ENCODE measurements at places on chromosomes 3 and 15. TPM values are rescaled to one million over a fixed set of nuclear protein-coding genes. Genes with fewer than 3 reads are reported as not detected.

The CCDC54 gene
- not detected for total RNA-seq

The ETV5 gene
- 1.0 TPM for total RNA-seq

The IGSF11 gene
- total RNA-seq, result not detected

The SNAP23 gene
- total RNA-seq, result 48.1 TPM

The TMIE gene
- not detected for total RNA-seq

The UBL7 gene
- 67.7 TPM for total RNA-seq

The SPTBN5 gene
- 0.39 TPM for total RNA-seq

The CFAP100 gene
- not detected for total RNA-seq

DNA sequence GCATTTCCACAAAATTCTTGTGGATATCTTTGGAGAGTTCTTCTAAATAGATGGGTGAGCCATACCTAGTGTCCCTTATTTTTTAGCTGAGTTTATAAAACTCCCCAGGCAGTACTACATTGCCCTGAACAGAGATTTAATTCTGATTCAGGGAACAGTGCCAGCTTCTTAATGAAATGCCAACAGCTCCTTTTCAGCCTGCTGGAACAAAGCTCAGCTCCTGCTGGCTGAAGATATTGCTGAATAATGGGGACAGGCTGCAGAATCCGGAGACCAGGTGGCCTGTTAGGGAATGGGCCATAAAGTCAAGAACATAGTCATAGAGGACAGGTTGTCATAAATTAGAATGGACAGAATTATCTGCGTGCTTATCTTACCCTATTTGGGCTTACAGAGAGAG is 8.9 kb downstream of the HGD start:
- H3K36me3 ChIP-seq, result no peaks in the 10 kb centered on the region
- no peaks in the 10 kb centered on the region for H3K27me3 ChIP-seq
- no peak for DNase-seq
- H3K27ac ChIP-seq, result no peak overlapping the region
- H3K4me1 ChIP-seq, result no peaks in the 10 kb centered on the region

DNA sequence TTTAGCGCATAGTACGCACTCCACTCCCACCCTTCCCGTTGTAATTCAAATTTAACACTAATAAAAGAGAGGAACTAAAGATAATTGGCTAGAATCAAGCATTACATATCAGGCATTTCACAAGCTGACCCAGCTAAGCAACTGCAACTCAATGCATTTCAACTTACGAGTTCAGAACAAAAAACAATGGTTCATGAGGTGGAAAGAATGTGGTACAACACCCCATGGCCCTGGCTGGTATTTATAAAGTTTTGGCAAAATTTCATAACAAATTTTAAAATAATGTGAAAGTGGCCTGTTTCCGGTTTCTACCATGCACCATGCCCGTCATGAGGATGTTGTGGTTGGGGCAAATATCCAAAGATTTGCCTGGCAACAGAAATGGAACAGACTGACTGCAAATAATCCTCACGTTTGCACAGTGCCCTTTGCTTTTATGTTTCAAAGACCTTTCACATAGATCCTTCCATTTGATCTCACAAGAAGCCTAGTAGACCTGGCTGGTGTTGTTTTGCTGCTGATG is 455.3 kb upstream of the NR2F2 start:
- no peak overlapping the region for H3K27ac ChIP-seq
- H3K36me3 ChIP-seq, result no peaks in the 10 kb centered on the region
- H3K4me1 ChIP-seq, result peaks cover 19% of the 10 kb centered on the region
- H3K4me3 ChIP-seq, result no peak overlapping the region
- no peak for DNase-seq
- no peaks in the 10 kb centered on the region for H3K27me3 ChIP-seq

- no peaks in the 10 kb centered on the region for H3K27me3 ChIP-seq
- DNase-seq, result no peak
- H3K4me3 ChIP-seq, result no peak overlapping the region
Measured at GRCh38 chr15:40893019-40893670, 1.1 kb upstream of the VPS18 start.

- H3K4me1 ChIP-seq, result no peaks in the 10 kb centered on the region
- H3K27ac ChIP-seq, result no peak overlapping the region
- peaks cover 6% of the 10 kb centered on the region for H3K36me3 ChIP-seq
- no peak for DNase-seq
- H3K4me3 ChIP-seq, result no peak overlapping the region
Measured at GRCh38 chr3:172397716-172398405, 50.4 kb downstream of the GHSR start.

DNA sequence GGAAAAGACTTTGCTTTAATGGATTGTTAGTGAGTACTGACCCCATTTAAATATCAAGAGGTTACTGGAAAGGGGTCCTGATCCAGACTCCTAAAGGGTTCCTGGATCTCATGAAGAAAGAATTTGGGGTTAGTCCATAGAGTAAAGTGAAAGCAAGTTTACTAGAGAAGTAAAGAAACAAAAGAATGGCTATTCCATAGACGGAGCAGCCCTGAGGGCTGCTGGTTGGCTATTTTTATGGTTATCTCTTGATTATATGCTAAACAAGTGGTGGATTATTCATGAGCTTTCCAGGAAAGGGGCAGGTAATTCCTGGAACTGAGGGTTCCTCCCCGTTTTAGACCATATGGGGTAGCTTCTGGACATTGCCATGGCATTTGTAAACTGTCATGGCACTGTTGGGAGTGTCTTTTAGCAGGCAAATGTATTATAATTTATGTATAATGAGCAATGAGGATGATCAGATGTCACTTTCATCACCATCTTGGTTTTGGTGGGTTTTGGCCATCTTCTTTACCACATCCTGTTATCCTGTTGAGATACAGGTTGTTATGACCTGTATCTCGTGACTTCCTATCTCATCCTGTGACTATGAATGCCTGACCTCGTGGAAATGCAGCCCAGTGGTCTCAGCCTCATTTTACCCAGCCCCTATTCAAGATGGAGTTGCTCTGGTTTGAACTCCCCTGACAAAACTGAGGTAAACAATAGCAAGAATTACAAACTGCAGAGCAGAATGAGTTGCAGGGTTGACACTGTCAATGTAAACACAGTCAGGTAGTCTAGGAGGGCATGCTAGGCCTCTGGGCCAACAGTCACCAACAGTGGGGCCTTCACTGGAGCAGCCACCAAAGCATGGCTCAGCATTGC is 10.3 kb upstream of the GPR160 start:
- no peaks in the 10 kb centered on the region for H3K27me3 ChIP-seq
- no peaks in the 10 kb centered on the region for H3K36me3 ChIP-seq
- H3K4me3 ChIP-seq, result no peak overlapping the region
- DNase-seq, result peak; percentile 34
- H3K4me1 ChIP-seq, result peaks cover 18% of the 10 kb centered on the region

- no peak overlapping the region for H3K4me3 ChIP-seq
- no peaks in the 10 kb centered on the region for H3K4me1 ChIP-seq
Measured at GRCh38 chr15:33985287-33985686, 17.0 kb downstream of the CHRM5 start.

GRCh38 chr15:100781061-100781960 is 98.3 kb upstream of the ALDH1A3 start:
- no peak overlapping the region for H3K4me3 ChIP-seq
- H3K27me3 ChIP-seq, result no peaks in the 10 kb centered on the region
- H3K36me3 ChIP-seq, result no peaks in the 10 kb centered on the region
- H3K4me1 ChIP-seq, result no peaks in the 10 kb centered on the region
- no peak overlapping the region for H3K27ac ChIP-seq

DNA sequence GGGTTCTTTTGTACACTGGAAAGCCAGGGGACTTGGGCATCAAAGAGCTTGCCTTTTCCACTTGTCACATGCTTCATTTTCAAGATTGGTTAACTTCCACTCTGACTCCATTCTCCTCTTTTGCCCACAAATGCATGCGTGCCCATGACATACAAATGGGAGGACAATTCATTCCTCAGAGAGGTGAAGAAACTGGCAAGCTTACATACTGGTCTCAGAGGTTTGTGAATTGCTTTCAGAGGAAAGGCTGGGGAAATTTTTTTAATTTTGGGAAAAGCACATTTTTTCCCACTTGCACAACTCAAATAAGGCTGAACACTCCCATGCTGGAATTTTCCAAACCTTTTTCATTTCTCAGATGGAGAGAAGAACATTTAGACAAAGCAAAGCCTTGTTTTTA is 20.9 kb upstream of the AMOTL2 start:
- no peak overlapping the region for H3K4me3 ChIP-seq
- DNase-seq, result no peak
- no peaks in the 10 kb centered on the region for H3K4me1 ChIP-seq
- peaks cover 4% of the 10 kb centered on the region for H3K27me3 ChIP-seq

DNA sequence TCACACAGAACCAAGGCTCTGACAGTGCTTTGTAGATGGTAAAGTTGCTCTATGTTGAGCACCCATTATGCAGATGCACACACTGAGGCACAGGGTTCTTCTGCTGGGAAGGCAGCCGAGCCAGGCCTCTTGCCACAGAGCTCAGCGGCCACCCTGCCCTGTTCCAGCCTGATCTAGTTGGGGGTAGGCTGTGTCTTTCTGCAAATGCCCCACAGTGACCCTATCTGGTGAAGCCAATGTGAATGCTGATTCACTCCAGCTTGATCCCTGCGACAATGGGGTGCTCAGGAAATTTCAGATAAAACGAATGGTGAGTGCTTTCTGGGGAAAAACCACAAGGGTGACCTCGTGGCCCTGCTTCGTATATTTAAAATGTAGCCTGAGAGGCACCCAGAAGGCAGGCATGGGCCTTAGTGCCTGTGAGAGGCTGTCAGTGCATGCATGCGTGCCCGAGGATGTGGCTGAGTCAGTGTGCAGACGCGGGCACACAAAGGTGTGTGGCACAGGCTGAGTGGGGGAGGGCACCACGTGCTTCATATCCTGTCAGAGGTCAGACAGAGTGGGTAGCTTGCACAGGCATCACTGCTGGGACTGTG is 85.7 kb downstream of the ATP2B2 start:
- no peaks in the 10 kb centered on the region for H3K27me3 ChIP-seq
- H3K4me1 ChIP-seq, result peaks cover 8% of the 10 kb centered on the region
- H3K4me3 ChIP-seq, result no peak overlapping the region
- no peaks in the 10 kb centered on the region for H3K36me3 ChIP-seq

DNA sequence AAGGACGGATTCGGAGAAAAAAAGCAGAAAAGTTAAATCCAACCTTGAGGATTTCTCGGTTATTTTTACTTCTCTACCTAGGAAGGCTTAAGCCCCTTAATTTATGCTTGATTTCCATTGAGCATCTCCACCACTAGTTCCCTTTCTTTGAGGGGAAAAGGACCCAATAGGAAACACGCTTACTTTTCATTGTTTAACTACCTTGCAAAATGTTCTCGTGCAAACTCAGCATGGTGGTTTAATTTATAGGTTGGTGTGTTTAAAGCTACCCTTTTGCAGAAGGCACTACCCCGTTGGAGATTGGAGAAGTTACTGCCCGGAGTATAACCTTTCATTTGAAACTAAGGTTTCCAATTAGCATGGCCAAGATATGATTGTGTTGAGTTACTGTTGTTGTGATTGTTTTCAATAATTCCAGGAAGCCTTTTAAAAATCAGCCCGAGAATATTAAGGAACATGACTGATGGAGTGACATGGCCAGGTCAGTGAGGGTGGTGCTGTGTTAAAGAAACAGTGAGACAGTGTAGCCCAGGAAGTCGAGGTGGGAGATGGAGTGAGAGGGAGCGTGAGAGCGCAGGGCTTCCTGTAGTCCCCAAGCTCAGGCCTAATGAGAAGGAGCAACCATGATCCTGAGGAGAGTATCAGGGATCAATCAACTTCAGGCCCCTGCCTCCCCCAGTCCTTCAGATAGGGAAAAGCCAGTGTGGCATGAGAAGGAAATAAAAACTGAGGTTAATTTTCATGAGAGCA is 76.6 kb downstream of the AQP9 start:
- no peak overlapping the region for H3K4me3 ChIP-seq
- no peak overlapping the region for H3K27ac ChIP-seq
- no peak for DNase-seq
- no peaks in the 10 kb centered on the region for H3K4me1 ChIP-seq
- no peaks in the 10 kb centered on the region for H3K36me3 ChIP-seq

- no peaks in the 10 kb centered on the region for H3K4me1 ChIP-seq
- H3K36me3 ChIP-seq, result peaks cover 12% of the 10 kb centered on the region
- no peak overlapping the region for H3K4me3 ChIP-seq
- H3K27ac ChIP-seq, result no peak overlapping the region
Measured at GRCh38 chr3:113629584-113630421, 66.6 kb downstream of the USF3 start.

GRCh38 chr15:63072023-63072650 is 29.6 kb downstream of the TPM1 start:
- H3K4me3 ChIP-seq, result no peak overlapping the region
- H3K4me1 ChIP-seq, result no peaks in the 10 kb centered on the region
- peaks cover 6% of the 10 kb centered on the region for H3K36me3 ChIP-seq
- H3K27me3 ChIP-seq, result no peaks in the 10 kb centered on the region

DNA sequence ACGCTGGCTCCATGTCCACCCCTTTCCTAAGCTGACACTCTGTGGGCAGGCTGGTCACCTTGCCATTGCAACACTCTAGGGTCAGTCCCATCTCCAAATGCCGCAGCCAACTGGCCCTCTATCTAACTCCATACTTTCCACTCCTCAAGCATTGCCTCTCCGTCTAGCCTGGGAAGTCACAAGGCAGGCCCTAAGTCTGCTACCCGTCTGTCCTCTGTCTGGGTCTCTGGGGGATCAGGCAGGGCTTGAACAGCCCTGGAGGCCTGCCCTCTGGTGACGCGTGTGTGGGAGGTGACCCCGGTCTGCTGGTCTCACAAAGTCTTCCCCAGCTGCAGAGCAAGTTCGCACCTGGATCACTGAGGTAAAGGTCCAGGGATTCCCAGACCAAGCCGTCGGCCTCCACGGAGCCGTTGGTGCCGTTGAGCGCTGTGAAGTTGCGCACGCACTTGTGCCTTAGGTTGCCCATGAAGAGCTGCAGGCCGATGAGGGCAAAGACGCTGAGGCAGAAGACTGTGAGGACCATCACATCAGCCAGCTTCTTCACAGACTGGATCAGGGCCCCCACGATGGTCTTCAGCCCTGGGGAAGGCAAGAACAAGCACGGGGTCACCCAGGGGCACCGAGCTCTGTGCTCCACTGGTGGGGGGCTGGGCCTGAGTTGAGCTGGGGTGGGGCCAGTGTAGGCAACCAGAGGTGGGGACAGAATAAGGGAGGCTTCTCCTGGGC is 39.9 kb downstream of the SCN5A start:
- no peak for DNase-seq
- H3K27me3 ChIP-seq, result no peaks in the 10 kb centered on the region
- no peaks in the 10 kb centered on the region for H3K36me3 ChIP-seq
- H3K4me3 ChIP-seq, result no peak overlapping the region
- no peak overlapping the region for H3K27ac ChIP-seq

- no peak overlapping the region for H3K27ac ChIP-seq
- DNase-seq, result no peak
- no peaks in the 10 kb centered on the region for H3K36me3 ChIP-seq
- no peak overlapping the region for H3K4me3 ChIP-seq
Measured at GRCh38 chr3:111227216-111227615, 155.6 kb downstream of the NECTIN3 start.

DNA sequence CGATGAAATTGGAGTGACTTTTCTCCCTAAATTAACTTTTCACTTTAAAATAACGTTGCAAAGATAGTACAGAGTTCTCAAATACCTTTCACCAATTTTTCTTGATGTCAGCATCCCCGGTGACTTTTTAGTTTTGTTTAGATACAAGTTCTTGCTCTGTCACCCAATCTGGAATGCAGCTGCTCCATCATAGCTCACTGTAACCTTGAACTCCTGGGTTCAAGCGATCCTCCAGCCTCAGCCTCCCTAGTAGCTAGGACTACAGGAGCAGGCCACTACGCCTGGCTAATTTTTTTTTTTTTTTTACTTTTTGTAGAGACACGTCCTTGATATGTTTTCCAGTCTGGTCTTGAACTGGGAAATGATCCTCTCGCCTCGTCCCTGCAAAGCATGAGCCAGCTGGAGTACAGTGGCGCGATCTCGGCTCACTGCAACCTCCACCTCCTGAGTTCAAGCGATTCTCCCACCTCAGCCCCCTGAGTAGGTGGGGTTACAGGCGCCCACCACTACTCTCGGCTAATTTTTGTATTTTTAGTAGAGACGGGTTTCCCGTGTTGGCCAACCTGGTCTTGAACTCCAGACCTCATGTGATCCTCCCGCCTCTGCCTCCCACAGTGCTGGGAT is 747 bp downstream of the NSUN3 start:
- DNase-seq, result no peak
- no peaks in the 10 kb centered on the region for H3K27me3 ChIP-seq
- peaks cover 28% of the 10 kb centered on the region for H3K4me1 ChIP-seq
- peak overlapping the region; percentile 84 for H3K4me3 ChIP-seq
- peaks cover 11% of the 10 kb centered on the region for H3K36me3 ChIP-seq
